ENCODE measurements at places on chromosomes 2 and 18.

GRCh38 chr2:19556648-19557047 is 198.2 kb upstream of the OSR1 start:
- DNase-seq = peak; percentile 12

- no peak for DNase-seq
Observed at GRCh38 chr2:215517391-215517790, 81.5 kb upstream of the FN1 start.

DNA sequence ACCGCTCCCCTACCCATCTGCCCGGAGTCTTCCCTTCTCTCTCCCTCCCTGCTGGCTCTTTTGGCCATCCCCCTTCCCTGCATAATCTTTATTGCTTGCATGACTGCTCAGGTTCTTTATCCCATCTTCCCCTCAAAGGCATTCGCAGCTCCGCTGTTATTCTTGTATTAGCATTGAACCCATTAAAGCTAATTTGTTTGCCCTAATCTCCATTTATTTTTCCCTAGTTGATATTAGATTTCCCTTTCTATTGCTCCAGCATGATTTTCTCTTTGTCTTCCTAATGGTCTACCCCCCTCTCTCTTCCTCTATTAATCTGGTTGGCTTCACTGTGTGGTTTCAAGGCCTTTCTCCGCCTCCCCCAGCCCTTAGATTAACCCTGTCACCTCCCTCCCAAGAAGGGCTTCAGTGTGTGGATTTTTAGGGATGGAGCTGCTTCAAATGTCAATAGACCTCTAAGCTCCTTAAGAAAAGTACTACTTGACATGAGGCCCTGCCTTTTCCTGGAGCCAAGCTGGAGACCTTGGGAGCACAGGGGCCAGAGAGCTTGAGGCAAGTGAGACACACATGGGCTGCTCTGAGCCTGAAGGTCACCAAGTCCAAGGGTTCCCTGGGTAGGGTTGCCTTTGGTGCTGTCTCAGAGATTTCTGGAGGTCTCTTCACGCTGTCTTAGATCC is 20.1 kb downstream of the PAX8 start:
- no peak for DNase-seq

DNA sequence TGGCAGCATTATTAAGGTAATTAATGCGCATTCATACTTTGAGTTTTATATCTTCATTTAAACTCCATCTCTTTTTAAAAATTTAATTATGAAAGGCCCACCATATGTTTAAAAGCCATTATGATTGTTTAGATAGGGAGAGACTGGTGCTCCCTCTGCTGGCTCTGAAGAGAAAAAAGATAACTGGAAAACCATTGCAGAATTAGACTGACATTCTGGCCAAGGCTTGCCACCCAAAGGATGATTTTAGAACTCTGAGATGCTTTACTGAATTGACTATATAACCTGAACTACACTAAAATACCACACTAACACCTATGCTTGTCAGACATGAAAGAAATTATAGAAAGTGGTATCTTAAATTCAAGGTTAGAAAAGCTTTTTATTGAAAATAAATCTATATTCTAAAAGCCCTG is 127.6 kb upstream of the SPOPL start:
- no peak for DNase-seq

- DNase-seq = no peak
Observed at GRCh38 chr2:152433289-152433688, 98.3 kb downstream of the FMNL2 start.

- no peak for DNase-seq
Observed at GRCh38 chr2:69911985-69912563, 2.8 kb upstream of the MXD1 start.

DNA sequence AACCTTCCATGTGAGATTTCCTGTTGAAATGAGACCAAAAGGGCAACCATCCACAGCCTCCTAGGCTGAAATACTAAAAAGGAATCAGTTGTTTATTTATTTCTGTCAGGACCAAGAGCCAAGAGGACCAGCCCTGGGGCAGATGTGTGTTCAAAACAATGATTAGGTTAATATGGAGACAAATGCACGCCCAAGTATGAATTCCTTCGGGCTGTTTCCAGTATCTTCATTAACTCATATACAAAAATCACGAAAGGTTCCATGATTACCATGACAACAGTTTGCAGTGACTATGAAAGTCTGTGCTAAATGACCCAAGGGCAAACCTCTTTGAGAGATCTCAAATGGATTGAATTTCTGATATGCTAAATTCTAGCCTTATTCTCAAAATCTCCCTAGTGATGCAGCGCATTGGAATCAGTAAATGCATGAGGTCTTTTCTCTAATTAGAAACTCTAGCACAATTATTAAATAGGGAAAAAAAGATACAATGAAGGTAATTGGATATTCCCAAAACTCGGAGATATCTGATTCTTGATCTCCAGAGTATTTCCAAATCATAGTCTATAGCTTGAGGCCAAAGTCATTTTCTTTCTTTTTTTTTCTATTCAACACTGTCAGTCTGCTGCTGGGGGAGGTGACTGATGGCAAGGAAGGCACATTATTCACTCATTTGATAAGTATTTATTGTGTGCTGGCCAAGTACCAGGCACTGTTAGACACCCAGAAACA is 35.6 kb downstream of the VIT start:
- no peak for DNase-seq

DNA sequence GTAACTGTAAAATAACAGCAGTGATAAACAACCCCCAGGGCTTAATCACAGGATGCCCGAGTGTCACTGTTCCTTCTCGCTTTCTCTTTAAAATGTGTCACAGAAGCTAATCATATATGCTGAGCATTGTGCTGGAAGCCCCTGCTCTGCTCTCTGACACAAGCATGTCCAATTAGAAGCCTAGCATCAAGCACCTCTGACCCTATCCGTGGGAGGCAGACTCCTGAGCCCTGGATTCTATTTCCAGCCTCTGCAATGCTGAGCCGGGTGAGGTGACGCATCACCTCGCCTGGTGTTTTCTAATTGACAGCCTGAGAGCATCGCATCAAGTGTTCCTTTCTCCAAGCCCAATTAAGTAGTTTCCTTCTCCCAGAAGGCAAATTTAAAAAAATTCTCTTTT is 19.7 kb upstream of the SCG2 start:
- no peak for DNase-seq

GRCh38 chr2:238142382-238143205 is 4.1 kb downstream of the KLHL30 start:
- no peak for DNase-seq
